ENCODE measurements at places on chromosomes 3 and 15. TPM values are rescaled to one million over a fixed set of nuclear protein-coding genes. Genes with fewer than 3 reads are reported as not detected.

The LDHAL6B gene
- not detected for total RNA-seq

GRCh38 chr3:144989807-144990206 is 1018.2 kb downstream of the DIPK2A start:
- DNase-seq: no peak
- H3K4me1 ChIP-seq: no peaks in the 10 kb centered on the region
- no peak overlapping the region for H3K27ac ChIP-seq
- no peaks in the 10 kb centered on the region for H3K36me3 ChIP-seq
- H3K4me3 ChIP-seq: no peak overlapping the region

The IFT57 gene
- total RNA-seq: 29.6 TPM

GRCh38 chr3:40598962-40599361 is 74.2 kb downstream of the ZNF621 start:
- H3K4me3 ChIP-seq: no peak overlapping the region
- H3K4me1 ChIP-seq: peaks cover 7% of the 10 kb centered on the region
- no peak for DNase-seq
- H3K36me3 ChIP-seq: no peaks in the 10 kb centered on the region

The TMEM108 gene
- not detected for total RNA-seq

GRCh38 chr3:143147707-143148106 is 28.1 kb downstream of the CHST2 start:
- no peak overlapping the region for H3K4me3 ChIP-seq
- H3K36me3 ChIP-seq: no peaks in the 10 kb centered on the region
- no peaks in the 10 kb centered on the region for H3K27me3 ChIP-seq
- H3K27ac ChIP-seq: no peak overlapping the region
- H3K4me1 ChIP-seq: peaks cover 12% of the 10 kb centered on the region

GRCh38 chr3:126197854-126198584 is 17.6 kb upstream of the ALDH1L1 start:
- no peak overlapping the region for H3K27ac ChIP-seq
- H3K4me3 ChIP-seq: no peak overlapping the region
- H3K36me3 ChIP-seq: peaks cover 4% of the 10 kb centered on the region
- peaks cover 16% of the 10 kb centered on the region for H3K27me3 ChIP-seq
- DNase-seq: peak; percentile 79
